ENCODE measurements at places on chromosomes 7 and 10.
A peak's percentile ranks its signal among the peaks of the same experiment; 100 is the strongest.

DNA sequence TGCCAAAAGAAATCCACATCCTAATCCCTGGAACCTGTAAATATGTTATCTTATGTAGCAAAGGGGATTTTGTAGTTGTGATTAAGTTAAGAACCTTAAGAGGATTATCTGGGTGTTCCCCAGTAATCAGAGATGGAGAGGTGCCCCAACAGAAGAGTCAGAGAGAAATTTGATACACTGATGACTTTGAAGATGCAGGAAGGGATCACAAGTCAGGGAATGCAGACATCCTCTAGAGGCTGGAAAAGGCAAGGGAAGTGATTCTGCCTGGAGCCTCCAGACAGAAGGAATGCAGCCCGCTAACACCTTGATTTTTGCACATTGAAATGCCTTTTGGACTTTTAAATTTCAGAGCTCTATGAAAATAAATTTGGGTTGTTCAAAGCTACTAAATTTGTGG is 531.7 kb downstream of the DNAJB9 start:
- DNase-seq: no peak

- DNase-seq: no peak
These were observed 87.4 kb upstream of the RNF148 start for GRCh38 chr7:122790132-122790531.

DNA sequence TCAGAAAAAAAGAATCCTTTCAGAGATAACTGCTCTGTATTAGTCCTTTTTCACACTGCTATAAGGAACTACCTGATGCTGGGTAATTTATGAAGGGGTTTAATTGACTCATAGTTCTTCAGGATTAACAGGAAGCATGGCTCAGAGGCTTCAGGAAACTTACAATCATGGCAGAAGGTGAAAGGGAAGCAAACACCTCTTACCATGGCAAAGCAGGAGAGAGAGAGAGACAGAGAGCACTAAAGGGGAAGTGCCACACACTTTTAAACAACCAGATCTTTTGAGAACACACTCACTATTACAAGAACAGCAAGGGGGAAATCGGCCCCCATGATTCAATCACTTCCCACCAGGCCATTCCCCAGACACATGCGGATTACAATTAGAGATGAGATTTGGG is 114.2 kb downstream of the TES start:
- no peak for DNase-seq

DNA sequence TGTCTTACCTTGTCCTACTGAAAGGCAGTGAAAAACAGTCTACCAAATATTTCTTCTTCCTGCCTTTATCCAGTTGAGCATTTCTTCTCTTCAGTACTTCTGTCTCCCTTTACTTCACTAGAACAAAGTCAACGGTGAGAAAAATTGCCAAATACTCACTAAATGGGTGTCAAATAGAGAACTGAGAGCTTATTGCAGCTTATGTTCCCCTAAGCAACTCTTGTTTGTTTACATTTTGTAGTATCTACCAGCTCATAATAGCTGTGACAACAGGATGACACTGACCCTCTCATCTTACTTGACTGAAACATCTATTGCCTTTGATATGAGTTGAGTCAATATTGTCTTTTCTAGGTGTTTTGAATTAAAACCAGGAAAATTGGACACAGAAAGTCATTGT is 327.9 kb upstream of the SORCS1 start:
- DNase-seq: no peak

DNA sequence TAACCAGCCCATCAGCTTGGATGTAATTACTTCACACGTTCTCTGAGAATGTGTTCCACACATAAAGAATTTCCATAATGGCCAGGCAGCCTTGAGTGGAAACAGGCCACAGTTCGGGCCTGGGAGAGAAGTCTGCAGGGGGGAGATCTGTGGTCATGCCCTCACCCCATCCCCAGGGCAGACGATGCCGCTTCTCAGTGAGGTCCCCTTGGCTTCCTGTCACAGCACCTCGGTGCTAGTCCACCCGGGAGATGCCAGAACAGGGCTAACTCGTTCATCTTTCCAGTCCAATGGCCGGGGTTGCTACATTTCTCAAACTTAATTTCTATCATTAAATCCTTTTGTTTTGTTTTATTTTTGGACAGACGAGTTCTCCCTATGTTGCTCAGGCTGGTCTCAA is 624.1 kb downstream of the PTPRN2 start:
- DNase-seq: no peak

GRCh38 chr7:156419782-156420181 is 220.8 kb upstream of the RNF32 start:
- DNase-seq: no peak

- peak; percentile 71 for DNase-seq
These were observed 14.7 kb upstream of the MICALL2 start for GRCh38 chr7:1473864-1474512.

GRCh38 chr7:88347517-88347916 is 40.8 kb upstream of the STEAP4 start:
- DNase-seq: no peak

Data from fibroblast of upper back skin (primary cell).